ENCODE measurements at places on chromosomes 7 and 10.

- DNase-seq: peak; percentile 68
Measured at GRCh38 chr7:142581341-142581740, 167.9 kb upstream of the PRSS1 start.

- no peak for DNase-seq
Measured at GRCh38 chr10:59838085-59838789, 68.1 kb downstream of the CCDC6 start.

GRCh38 chr7:151744656-151745638 is 132.0 kb downstream of the PRKAG2 start:
- DNase-seq: peak; percentile 81

DNA sequence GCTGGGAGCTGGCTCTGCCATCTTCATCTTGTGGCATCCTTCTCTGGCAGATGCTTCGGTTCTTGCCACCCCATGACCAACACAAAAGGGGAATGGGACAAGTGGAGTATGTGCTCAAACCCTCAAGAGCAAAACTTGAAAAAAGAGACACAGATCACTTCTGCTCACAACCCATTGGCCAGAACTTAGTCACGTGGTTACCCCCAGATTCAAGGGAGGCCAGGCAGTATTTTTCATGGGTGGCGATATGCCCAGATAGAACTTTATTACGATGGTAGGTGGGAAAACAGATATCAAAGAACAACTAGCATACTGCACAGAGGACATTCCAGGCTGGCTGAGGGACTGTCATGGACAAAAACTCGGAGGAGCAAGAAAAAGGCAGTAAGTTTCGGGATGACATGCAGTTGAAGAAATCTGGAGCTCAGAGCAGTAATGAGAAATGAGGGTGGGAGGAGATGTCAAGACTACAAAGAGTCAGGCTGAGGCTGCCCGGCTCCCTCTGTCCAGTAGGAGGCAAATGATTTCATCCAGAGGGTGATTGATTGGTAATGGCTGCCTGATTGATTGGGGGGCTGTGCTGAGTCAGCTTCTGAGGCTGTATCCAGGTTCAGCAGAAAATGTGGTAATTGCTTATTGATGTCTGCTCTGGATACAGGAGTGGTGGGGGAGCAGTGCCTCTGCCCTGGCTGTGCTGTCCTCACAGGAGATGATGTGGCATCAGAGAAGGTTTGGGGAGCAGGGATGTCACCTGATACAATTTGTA is 25.3 kb downstream of the COL13A1 start:
- no peak for DNase-seq

GRCh38 chr7:157427811-157428553 is 91.2 kb downstream of the DNAJB6 start:
- no peak for DNase-seq

DNA sequence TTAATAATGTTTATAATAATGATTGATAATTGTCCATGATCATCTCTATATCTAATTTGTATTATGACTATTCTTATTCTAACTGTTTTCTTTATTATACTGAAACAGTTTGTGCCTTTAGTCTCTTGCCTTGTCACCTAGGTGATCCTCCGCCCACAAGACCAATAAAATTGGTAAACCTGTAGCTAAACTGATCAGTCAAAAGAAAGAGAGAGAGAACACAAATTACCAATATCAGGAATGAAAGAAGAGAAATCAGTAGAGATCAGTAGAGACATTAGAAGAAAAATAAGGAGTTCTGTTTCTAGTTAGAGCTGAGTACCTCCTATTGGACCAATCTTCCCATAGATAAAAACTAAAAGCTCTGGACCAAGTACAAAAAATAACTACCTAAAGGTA is 6.1 kb upstream of the COA1 start:
- no peak for DNase-seq

- no peak for DNase-seq
Measured at GRCh38 chr10:130963052-130963393, 348.5 kb downstream of the TCERG1L start.

- DNase-seq: no peak
Measured at GRCh38 chr10:96411716-96412320, 53.0 kb upstream of the OPALIN start.

GRCh38 chr10:14162629-14163344 is 167.9 kb downstream of the FRMD4A start:
- DNase-seq: no peak

GRCh38 chr7:148964483-148965267 is 63.6 kb downstream of the PDIA4 start:
- DNase-seq: no peak

Measured in EL (cell line).